Vagina (tissue), 2 donors: ENCODE measurements at places on chromosomes 6 and 20.
A peak's percentile ranks its signal among the peaks of the same experiment; 100 is the strongest.

DNA sequence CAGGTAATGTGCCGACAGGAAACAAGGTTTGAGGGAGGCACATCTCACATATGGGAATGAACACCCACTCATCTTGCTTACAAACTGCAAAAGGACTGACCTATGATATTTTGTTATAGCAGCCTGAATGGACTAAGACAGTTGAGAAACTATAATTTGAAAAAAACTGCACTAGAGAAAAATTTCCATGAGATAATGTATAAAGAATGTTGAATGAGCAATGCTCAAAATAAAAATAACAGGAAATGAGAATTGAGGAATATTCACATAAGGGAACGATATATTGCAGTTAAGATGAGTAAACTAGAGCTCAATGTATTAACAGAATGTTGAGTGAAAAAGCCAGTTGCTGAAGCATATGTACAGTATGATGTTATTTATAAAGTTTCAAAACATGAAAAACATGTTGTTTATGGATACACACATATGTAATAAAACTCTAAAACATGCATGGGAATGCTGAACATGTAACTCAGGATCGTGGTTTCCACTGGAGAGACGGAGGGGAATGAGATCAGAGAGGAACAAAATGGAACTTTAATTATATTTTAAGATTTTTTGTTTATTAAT is 6.3 kb upstream of the TBC1D22B start:
- DNase-seq: no peak

GRCh38 chr6:42322676-42323075 is 105.0 kb upstream of the MRPS10 start:
- no peak for DNase-seq

GRCh38 chr20:58759947-58760346 is 67.3 kb downstream of the NPEPL1 start:
- peak; percentile 32 for DNase-seq

DNA sequence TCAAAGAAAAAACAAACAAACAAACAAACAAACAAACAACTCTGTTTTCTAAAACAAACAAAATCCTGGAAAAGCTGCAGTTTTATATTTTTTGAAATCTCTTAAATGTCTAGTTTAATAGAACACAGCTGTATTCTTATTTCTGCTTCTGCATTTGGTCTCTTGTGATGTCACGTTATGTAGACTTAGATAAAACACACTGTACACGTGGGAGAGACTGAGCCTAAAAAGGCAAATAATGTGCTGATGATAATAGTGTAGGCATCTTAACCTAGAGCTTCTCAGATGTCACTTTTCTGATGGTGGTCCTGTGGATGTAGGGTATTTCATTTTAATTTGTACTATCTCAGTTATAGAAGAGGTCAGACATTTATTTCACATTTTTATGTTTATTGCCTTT is 261.7 kb downstream of the UTRN start:
- no peak for DNase-seq

GRCh38 chr20:46118481-46119020 is 437 bp downstream of the CD40 start:
- no peak for DNase-seq

DNA sequence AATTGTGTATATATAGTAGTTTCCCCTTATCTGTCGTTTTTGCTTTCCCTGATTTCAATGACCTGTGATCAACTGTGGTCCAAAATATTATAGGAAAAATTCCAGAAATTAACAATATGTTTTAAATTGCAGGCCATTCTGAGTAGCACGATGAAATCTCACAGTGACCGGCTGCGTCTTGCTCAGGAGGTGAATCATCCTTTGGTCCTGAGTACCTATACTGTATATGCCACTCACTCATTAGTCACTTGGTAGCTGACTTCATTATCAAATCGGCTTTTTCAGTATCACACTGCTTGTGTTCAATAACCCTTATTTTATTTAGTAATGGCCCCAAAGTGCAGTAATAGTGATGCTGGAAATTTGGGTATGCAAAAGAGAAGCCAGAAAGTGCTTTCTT is 728.3 kb upstream of the EYS start:
- DNase-seq: no peak

GRCh38 chr6:16747232-16748024 is 13.8 kb downstream of the ATXN1 start:
- DNase-seq: no peak

DNA sequence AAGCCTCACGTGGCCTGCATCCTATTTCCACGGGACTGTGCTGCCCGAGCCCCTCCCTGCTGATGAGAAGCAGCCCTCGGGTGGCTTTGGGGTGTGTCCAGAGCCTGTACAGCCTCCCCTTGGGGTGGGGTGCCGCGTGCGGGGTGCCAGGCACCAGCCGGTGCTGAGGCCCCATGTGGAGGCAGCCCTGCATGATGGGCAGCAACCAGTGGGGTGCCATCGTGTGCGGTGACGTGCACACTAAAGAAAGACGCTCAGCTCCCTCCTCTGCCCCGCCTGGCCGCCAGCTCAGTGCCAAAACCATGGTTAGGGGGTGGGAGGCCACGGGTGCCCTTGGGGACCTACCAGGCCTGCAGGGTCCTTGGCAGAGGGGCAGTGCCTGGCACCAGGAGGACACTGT is 26.2 kb downstream of the NTSR1 start:
- DNase-seq: no peak

GRCh38 chr6:35782424-35782823 is 1.6 kb downstream of the CLPSL1 start:
- no peak for DNase-seq

GRCh38 chr6:22017766-22018165 is 279.1 kb downstream of the PRL start:
- no peak for DNase-seq

DNA sequence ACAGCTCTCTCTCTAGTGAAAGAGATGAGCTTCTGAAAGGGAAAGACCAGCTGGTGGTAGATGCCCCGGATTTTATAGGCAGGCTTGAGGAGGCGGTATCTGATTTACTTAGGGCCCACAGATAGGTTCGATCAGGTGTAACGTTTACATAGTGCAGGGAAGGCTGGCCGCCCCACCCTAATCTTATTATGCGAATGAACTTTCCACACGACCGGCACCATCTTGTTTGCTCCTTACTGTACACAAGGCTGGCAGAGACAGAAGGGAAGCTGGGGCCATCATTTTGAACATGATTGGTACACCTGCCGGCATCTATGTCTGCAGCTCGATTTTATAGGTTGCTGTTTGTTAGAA is 212.0 kb upstream of the JARID2 start:
- no peak for DNase-seq

DNA sequence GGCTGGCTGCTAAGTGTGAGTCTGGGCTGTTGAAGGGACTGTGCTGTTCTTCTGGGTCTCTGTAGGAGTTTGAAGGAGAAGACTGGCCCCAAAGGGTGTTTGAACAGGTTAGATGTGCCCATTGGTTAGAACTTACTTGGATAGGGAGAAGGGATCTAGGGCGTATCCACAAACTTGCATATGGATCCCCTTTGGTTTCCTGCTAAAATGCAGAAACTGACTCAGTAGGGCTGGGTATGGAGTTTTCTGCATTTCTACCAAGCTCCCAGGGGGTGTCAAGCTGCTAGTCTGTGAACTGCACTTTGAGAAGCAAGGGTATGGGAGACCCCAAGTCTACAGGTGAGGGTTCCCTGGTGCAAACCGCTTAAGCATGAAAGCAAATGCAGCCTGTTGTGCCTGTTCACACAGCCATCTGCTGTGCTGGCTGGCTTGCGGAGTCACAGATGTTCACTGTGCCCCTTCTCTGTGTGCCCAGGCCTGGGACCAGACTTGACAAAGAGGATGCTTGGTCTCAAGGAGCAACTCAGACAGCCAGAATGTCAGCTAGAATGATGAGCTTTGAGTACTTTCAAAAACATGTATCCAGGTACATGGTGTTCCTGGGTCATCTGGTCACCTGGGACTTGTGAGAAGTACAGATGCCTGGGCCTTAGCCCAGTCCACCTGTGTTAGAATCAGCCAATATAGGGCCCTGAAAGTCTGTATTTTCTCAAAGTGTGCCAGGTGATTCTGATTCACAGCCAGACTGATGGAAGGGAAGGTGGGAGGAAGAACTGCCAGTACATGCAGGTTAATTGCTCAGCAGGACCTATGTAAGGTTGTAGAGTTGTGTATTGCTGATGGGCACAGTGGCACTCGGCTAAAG is 7.4 kb downstream of the PPP1R16B start:
- DNase-seq: no peak

DNA sequence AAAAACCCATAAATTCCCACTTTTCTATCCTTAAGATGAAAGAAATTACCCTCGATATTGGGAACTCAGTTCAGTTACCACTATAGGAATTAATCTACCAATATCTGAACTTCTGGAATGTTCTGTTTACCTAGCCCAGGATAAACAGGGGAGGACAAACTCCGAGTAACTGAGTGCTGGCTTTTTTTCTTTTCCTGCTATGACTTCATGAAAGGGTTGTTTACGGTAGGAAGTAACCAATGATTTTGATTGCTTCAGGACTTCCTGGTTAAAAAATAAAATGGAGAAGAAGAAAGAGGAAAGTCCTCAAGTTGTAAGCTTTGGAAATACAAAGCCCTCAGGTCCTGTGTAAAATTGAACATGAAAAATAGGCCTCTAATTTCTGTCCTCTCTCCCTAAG is 167.7 kb downstream of the ZNF217 start:
- DNase-seq: no peak

DNA sequence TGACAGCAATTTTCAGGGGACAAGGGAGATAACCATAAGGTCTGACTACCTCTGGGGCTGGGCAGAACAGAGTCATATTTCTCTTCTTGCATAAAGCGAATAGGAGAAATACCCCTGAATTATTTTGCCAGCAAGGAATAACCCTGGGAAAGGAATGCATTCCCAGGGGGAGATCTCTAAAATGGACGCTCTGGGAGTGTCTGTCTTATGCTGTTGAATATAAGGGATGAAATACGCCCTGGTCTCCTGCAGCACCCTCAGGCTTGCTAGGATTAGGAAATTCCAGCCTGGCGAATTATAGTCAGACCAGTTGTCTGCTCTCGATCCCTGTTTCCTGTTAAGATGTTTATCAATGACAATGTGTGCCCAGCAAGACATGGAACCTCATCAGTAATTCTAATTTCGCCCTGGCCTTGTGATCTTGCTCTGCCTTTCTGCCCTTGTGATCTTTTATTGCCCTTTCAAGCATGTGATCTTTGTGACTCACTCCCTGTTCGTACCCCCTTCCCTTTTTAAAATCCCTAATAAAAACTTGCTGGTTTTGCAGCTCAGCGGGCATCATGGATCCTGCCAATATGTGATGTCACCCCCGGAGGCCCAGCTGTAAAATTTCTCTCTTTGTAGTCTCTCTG is 221.6 kb upstream of the HS3ST5 start:
- DNase-seq: no peak
